CD4-positive, alpha-beta T cell treated with Interleukin-1 beta for 1 hour (primary cell): ENCODE measurements at places on chromosomes 13 and 19.
A peak's percentile ranks its signal among the peaks of the same experiment; 100 is the strongest.

- DNase-seq, result no peak
Observed at GRCh38 chr13:62003452-62003851, 587.8 kb upstream of the PCDH20 start.

GRCh38 chr13:24748061-24748400, 15.9 kb upstream of the RNF17 start:
- no peak for DNase-seq

DNA sequence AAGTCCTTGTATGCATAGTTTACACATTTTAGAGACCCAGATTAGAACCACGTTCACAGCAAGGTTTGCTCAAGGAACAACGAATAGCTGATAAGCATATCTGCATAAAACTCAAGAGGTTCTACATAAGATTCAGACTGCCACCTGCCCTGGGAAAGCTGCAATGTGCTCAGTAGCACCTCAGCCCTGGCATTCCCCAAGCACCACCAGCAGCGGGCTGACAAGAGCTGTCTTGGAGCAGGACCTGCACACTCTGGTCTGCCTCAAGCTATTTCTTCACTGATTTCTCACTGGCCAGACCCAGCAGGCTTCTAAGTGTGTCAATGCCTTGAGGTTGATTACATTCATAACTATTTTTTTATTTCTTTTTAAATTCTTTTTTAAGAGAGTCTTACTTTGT, 65.8 kb upstream of the UQCRFS1 start:
- no peak for DNase-seq

DNA sequence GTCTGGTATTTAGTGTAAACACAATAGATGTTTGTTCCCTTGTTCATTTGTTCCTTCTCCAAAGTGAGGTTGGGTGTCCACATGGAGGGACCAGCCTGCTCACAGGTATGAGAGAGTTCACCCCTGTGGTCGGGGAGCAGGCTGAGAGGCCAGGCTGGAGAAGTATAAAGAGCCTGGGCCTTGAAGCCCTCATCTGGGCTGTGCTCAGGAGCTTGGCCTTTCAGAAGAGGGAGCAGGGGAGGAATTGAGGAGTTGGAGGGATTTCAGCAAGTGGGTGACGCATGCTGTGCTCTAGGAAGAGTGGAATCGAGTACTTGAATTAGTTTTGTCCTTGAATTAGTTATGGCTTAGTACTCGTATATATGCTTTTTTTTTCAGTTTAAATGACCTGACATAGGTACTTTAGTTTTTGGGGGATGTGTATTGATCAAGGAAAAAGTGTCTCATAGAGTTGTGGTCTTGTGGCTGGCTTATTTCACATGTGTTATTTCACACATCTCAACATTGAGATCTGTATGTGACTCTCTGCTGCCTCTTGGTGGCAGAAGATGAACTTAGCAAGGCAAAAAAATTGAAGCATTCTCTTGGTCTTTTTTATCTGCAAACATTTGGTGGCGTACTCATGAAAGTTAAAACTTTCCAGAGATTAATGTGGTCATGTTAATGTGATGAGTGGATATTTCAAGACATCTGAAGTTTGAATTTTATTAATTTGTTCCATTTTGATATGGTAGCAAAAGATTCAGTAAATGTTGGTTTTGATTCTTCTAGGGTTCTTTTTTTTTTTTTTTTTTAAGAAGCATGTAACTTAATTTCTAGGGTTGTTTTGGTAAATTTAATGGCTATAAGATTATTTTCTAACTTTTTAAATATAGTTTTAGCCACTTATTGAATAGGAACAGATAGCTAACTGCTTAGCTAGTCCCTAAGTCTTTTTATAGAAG, 54.3 kb downstream of the SLAIN1 start:
- DNase-seq, result peak; percentile 71

DNA sequence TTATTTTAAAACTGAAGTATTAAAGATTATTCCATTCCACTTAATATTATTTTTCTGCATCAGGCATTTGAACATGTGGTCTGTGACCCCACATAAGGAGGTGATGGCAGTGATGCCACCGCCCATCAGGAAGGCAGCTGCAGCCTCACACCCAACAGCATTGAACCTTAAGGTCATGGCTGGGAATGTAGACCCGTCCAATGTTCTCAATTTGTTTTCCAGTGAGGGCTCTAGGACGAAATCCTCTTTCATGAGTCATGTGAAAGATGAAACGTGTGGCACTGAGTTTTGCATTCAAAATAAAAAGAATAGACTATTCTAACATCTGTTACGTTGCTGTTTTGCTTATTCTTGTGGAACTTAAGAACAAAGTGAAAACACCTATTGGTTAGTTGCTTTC, 74.5 kb upstream of the ANKRD10 start:
- no peak for DNase-seq

DNA sequence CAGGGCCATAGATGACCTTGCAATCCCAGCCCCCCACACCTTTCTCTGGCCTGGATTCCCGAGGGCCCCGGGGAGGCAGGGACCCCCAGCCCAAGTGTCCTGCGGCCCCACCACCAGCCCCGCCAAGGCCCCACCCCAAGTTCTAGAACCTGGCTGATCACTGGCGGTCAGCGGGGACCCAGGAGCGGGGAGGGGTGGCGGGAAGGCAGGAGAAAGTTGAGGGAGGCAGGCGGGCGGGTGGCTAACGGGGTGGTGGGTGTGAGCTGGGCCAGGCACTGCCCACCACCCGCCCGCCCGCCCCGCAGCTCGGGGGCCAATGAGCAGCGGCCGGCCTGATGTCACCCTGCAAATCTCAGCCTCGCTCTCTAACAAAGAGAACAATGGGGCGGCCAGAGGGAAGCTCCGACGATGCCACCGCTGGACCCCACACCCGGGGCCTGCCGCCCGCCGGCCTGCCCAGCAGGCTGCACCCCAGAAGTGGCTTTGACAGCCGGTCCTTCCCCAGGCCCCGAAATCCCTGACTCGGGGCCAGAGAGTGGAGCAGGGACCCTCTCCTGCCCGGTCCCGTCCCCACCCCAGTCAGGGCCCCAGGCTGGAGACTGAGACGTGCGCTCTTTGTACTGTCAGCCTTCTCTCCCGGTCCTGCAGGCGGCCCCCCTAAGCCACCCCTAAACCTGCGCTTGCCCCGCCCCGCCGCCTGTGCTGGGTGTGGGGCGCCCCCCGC, 1.6 kb downstream of the MEX3D start:
- no peak for DNase-seq

DNA sequence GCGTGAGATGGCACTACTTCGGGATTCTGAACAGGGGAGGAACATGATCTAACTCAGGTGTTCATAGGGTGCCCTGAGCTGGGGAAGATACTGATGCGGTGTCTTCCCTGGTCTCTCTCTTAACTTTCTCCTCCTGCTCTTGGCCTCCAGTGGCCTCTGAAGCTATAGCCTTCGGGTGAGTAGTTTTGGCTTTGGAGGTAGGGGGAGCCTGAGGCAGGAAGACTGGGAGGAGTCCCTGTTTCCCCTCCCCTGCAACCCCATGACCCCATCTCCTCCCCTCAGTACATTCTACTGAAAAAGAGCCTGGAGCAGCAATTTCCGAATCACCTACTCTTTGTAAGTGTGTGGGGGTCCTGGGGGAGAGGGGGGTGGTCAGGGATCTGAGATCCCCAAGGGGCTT, 3.5 kb downstream of the SELENOV start:
- DNase-seq, result no peak

DNA sequence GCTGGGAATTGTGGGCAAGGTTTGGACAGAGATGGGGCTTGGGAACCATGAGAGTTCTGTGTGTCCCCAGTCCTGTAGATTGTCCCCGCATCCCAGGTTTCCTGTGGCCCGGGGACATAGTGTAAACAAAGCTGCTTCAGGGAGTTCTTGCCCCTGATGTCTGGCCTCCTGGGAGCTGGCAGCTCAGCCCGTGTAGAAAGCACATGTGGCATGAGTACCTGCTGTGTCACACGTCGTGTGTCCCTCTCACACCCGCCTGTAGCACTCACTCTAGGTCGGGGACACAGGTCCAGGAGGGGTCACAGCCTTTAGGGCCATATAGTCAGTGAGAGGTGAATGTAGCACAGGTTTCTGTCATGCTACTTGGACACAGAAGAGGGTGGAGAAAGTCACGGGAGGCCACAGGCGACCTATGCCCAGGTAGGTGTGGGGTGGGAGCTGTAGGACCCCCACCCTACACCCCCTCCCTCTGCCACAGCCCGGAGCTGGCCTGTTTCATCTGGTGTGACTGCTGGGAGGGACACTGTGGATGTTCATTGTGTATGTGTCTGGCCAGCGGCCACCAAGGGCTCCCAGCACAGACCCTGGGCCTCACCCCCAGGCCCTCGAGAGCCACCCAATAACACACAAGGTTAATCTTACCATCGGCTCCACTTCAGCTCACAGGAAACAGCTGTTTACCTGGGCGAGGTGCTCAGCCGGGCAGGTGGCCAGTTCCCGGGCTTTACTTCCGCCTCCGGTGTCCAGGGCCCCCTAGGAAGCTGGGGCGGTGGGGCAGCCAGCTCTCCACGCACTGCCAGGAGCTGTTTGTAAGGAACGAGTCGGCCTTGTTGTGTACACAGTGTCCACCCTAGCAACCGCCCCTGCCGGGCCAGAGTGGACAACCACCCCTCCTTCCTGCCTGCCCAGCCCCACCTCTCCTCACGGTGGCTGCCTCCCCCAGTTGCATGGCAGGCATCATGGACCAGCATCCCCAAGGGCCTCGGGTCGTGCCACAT, 49.7 kb downstream of the COMP start:
- no peak for DNase-seq

GRCh38 chr13:110379905-110380341, 72.8 kb downstream of the COL4A2 start:
- DNase-seq, result no peak

DNA sequence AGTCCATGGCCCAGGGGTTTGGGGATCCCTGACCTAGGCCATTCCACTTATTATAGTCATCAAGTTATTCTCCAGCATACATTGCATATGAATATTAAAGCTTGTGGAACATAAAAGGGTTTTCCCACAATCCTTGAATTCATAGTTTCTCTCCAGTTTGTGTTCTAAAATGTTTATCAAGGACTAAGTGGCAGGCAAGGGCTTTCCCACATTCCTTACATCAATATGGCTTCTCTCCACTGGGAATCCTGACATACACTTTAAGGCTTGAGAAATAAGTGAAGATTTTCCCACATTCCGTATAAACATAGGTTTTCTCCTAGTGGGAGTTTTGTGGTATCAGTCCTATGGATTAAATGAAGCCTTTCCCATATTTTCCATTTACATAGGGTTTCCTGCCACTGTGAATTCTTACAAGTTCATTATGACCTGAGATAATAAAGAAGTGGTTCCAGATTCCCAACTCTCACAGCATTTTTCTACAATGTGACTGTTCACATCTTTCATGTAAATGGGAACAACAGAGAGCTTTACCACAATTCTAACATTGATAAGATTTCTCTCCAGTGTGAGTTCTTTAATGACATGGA, 14.5 kb downstream of the ZNF426 start:
- DNase-seq, result no peak

GRCh38 chr19:28905996-28906395, 307.0 kb downstream of the UQCRFS1 start:
- DNase-seq, result no peak

- DNase-seq, result no peak
Observed at GRCh38 chr13:114285166-114285808, 3.9 kb downstream of the UPF3A start.

DNA sequence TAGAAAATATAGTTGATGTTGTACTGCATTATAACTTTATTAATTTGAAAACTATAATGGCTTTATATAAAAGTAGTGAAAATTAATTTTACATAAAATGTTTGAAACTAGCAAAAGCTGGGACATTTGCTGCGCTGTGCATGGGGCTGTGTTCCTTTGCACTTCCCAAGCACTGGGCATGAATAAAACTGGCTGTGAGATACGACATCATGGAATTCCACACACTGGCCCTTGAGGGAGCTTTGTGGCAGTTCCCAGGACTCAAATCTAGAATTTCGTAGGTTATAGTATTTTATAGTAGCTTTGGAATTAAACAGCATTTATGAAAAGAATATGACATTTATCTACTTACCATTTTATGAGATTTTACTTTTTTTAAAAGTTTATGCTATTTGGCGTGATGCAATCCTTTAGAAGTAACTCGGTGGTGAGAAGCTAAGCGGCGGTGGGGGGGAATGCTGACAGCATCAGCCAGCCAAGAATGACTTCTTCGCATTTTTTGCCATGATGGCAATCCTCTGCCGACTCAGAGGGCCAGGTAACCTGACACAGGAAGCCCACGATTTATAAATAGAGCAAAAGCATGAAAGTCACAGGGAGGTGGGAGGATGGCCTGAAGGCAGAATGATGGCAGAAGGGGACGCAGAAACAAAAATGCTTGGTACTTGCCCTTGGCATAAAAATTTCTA, 553.5 kb downstream of the MYO16 start:
- DNase-seq, result no peak

GRCh38 chr19:14563989-14564651, 7.7 kb downstream of the NDUFB7 start:
- DNase-seq, result peak; percentile 54

GRCh38 chr13:48727241-48728011, 73.7 kb downstream of the CYSLTR2 start:
- no peak for DNase-seq

DNA sequence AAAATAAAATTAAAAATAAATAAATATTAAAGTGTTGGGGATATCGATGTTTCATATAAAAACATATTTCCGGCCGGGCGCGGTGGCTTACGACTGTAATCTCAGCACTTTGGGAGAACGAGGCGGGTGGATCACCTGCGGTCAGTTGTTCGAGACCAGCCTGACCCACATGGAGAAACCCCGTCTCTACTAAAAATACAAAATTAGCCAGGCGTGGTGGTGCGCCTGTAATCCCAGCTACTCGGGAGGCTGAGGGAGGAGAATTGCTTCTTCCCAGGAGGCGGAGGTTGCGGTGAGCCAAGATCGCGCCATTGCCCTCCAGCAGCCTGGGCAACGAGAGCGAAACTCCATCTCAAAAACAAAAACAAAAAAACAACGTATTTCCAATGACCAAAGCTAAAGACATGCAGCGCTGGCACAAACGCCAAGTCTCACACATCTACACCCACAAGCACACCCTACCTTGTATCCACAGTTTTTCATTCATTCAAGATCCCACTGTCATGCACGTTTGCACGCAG, 907 bp downstream of the ZNF569 start:
- DNase-seq, result no peak

GRCh38 chr19:751501-752341, 809 bp downstream of the MISP start:
- DNase-seq, result no peak

DNA sequence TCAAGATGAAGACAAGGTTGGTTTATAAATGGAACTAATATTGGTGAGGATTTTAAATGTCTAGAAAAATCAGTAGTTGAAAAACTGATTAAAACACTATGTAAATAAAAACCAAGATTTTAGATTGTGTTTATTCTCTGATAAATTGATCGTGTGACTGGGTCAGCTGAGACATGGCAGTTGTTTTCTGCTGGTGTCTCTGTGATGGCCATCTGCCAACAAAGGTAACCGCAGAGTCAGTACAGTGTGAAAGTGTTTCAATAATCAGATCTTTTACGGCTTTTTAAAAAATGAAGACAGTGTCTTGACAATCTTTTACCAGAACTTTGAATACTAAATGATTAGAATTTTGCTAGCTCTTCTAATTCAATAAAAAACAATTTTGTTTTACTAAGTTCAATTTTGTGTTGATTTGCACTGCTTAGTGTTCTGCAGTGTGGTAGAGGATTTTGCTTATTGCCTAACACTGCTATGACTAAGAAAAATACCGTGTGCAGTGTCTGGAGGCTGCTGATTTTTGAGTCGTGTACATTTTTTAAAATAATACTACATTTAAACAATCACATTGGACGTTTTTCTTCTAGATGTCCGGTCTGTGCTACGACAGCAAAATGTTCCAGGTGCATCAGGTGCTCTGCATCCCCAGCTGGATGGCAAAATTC, 32.7 kb upstream of the GPR183 start:
- peak; percentile 75 for DNase-seq
